Activated CD4-positive, alpha-beta T cell treated with anti-CD3 and anti-CD28 coated beads, Interleukin-2, amount 50 U/mL, for 4 hours (primary cell): ENCODE measurements at places on chromosomes 5 and 9.

DNA sequence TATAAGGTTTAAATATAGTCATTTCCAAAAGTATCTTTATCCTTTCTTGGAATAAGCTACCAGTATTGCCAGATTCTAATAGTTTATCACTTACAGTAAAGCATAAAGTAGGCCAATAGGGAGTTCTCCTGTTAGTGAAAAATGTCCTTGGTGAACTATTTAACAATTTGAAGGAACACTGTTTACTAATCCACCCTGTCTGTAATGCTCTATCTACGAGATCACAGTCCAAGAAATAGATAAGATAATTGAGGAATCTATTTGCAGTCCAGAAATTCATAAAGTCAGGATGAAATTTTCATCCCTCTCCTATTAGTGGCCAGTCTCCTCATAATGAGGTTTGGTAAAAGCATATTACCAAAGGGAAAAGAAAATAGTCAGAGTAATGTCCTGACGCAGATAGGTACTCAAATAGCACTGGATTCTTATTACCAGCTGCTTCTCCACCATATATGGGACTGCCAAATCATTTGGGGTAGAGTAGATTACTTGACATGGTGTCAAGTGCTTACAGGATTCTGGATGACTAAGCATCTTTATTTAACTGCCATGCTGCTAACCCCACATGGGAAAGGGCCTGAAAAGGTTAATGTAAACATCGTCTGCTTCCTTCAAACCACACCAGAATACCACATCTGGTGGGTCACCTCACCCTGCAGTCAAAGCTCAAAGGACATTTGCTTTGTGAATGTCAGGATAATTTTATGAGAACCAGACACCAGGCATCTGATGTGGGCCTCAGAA is 808.1 kb downstream of the EFNA5 start:
- DNase-seq = no peak

GRCh38 chr9:3699883-3700282 is 174.1 kb upstream of the RFX3 start:
- DNase-seq = no peak

GRCh38 chr5:135437796-135438560 is 9.2 kb downstream of the DCANP1 start:
- DNase-seq = no peak

DNA sequence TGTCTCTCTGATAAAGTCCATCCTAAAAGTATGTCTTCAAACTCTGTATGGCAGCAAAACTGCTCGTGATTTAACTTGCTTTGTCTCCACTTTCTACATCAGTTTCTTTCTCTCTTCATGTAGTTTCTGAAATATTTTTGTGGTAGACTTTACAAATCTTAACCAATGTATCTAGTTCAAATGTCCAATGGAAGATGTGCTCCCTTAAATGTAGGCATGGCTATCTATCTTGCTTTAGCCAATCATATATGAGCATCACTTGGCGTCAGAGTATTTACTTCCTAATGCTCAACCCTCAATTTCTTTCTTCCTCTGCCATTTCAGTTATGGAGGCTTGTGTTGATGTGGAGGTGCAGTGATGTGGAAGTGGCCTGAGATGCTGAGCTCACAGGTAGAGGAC is 206.1 kb upstream of the ZNF608 start:
- DNase-seq = no peak

DNA sequence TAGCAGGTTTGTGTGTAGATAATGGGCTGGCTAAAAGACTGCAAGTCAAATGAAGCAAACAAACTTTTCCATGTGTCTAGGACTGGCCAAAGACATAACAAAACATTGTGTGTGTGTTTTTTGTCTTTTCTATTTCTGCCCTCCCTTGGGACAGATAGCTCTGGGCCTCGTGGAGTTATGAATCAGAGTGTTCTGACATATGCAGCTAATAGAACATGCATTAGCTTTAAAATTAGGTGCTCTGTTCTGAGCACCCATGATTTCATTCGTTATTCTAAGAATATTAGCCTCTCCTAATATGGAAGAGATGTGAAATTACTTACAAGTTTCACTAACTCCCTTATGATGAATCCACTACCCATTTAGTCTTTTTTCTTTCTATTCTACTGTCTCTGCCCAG is 367.3 kb upstream of the PAPPA start:
- no peak for DNase-seq

- no peak for DNase-seq
These were observed 11.9 kb upstream of the C1QTNF2 start for GRCh38 chr5:160382346-160382745.

- no peak for DNase-seq
These were observed 139.4 kb downstream of the GNAQ start for GRCh38 chr9:77892171-77892570.

GRCh38 chr5:151721812-151722391 is 35.2 kb upstream of the SPARC start:
- DNase-seq = no peak

DNA sequence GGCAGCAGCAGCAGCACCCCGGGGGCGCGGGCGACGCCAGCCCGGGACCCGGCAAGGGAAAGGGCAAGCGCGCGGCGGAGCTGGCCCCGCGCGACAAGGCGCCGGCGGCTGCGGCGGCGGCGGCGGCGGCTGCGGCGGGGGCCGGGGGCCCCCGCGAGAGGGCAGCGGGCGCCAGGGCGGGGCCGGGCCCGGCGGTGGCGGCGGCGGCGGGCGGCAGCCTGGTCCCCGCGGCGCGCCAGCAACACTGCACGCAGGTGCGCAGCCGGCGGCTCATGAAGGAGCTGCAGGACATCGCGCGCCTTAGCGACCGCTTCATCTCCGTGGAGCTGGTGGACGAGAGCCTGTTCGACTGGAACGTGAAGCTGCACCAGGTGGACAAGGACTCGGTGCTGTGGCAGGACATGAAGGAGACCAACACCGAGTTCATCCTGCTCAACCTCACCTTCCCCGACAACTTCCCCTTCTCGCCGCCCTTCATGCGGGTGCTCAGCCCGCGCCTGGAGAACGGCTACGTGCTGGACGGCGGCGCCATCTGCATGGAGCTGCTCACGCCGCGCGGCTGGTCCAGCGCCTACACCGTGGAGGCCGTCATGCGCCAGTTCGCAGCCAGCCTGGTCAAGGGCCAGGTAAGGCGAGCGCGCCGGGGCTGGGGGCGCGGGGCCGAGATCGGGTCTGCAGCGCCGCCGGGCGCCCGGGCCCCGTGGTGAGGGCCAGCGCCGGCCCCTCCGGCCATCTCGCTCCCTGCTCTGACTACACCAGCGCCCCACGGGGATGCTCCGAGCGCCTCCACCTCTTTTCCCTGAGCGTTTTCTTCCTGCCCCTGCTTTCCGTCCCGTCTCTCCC is at the start of gene UBE2QL1:
TSS of gene UBE2QL1 (plus strand) at position 238 of the 843 bp plus-strand sequence. CDS start at position 273, 35 bp downstream.
- no peak for DNase-seq

GRCh38 chr9:112753725-112754124 is 3.2 kb downstream of the SNX30 start:
- no peak for DNase-seq

DNA sequence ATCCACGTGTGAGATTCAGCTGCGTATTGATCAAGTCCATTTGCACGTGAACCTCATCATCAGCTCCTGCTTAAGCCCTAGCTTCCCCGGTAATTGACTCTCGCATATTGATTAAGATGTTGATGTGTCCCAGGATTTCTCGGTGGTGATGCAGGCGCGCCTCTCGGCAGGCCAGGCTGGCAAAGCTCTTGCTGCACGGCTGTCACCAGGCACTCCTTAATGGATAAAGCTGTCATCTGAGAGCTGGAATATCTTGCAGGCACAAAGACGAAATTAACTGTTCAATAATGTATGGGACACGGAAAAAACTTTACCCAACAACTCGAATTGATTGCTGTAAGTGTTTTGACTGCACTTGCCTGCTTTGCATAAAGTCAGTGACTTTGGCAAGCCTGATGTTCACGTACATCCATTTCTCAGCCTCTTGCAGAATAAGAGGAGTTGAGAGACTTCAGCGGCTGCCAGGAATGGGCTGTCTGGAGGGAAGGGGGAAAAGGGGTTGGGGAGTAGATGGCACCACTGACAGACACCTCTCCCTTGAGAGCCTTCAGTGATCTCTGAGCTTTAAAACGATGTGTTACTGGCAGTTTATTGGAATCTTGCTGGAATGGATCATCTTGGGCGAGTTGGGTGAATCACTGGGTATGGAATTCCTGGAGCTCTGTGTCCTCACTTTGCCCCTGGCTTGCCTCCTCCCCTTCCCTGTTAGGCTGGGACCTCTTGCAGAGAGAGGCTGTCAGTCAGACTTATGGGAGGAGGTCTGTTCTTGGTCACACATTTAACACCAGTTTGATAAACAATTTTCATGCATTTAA is 650.3 kb downstream of the CCDC171 start:
- DNase-seq = no peak

GRCh38 chr5:33205727-33206410 is 234.9 kb upstream of the TARS1 start:
- DNase-seq = no peak
